ENCODE measurements at places on chromosomes 13 and 19.
A peak's percentile ranks its signal among the peaks of the same experiment; 100 is the strongest.

GRCh38 chr13:20702915-20703779 is at the start of gene IL17D:
Gene IL17D, plus strand, starts transcription at chr13:20703699. Its CDS starts 303 bp downstream, at chr13:20704002.
- peak within 1 kb of the TSS; percentile 65 for H3K4me3 ChIP-seq
- DNase-seq = peak; percentile 34
- peak within 1 kb of the TSS; percentile 13 for H3K27ac ChIP-seq
- H3K4me1 ChIP-seq = peaks cover 8% of the 10 kb centered on the region
- H3K36me3 ChIP-seq = no peaks in the 10 kb centered on the region

DNA sequence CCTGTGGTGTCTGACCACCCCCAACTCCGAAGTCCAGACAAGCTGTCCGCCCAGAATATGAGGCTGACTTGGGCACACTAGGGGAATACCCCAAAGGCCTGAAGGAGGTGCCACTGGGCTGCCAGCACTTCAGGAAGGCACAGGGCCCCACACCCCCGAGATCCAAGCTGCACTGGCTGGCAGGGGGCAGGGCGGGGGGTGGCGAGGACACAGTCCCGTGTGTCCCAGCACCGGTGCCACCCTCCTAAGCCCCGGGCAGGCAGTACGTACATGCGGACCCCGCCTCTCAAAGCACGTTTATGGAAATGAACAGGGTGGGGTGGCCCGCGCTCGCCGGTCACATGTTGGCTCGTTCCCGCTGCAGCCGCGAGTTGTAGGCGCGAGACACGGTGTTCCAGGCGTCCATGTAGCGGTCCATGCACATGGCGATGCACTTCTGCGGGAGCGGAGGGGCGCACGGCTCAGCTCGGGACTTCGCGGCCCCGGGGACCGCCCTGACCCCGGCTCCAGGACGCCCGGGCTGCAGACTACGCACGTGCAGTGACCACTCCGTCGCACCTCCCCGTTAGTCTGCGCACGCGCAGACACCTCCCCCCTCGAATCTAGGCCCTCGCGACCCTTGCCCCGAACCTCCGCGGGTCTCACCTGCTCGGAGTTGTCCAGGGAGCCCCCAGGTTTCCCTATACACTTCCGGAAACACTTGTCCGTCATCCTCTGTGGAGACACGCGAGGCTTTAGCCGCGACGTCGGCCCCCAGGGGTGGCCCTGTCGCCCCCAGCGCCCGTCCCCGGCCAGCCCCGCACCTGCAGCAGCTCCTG is 566 bp downstream of the TIMM13 start:
- H3K27me3 ChIP-seq = no peaks in the 10 kb centered on the region
- peak overlapping the region; percentile 91 for H3K27ac ChIP-seq
- peak overlapping the region; percentile 97 for H3K4me3 ChIP-seq
- DNase-seq = no peak

DNA sequence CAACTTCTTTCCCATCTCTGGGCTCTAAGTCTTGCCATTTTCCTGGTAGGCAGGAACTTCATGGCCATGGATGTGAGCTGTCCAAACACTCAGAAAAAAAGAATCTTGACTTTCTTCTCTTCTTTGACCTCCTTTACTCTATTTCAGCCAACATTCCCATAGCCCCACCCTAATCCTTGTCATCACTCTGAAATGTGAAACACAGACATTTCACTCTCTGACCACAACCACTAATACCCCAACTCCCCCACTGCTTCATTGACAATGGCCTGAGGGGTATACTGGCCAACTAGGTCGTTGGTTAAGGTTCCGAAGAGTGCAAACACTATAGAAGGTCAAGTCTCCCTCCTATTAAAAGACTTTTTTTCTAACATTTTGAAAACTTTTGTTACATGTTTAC is 4.7 kb upstream of the CYP2A13 start:
- H3K27ac ChIP-seq = no peak overlapping the region
- no peak overlapping the region for H3K4me3 ChIP-seq
- DNase-seq = no peak
- H3K36me3 ChIP-seq = no peaks in the 10 kb centered on the region
- H3K4me1 ChIP-seq = no peaks in the 10 kb centered on the region
- no peaks in the 10 kb centered on the region for H3K27me3 ChIP-seq

GRCh38 chr13:111973605-111974340 is 93.2 kb upstream of the SOX1 start:
- no peaks in the 10 kb centered on the region for H3K27me3 ChIP-seq
- H3K36me3 ChIP-seq = no peaks in the 10 kb centered on the region
- no peak overlapping the region for H3K27ac ChIP-seq
- no peaks in the 10 kb centered on the region for H3K4me1 ChIP-seq
- H3K4me3 ChIP-seq = no peak overlapping the region

- H3K27me3 ChIP-seq = no peaks in the 10 kb centered on the region
- H3K27ac ChIP-seq = no peak overlapping the region
- no peaks in the 10 kb centered on the region for H3K36me3 ChIP-seq
- H3K4me3 ChIP-seq = no peak overlapping the region
- DNase-seq = no peak
- no peaks in the 10 kb centered on the region for H3K4me1 ChIP-seq
Observed at GRCh38 chr13:112150352-112150751, 83.4 kb downstream of the SOX1 start.

DNA sequence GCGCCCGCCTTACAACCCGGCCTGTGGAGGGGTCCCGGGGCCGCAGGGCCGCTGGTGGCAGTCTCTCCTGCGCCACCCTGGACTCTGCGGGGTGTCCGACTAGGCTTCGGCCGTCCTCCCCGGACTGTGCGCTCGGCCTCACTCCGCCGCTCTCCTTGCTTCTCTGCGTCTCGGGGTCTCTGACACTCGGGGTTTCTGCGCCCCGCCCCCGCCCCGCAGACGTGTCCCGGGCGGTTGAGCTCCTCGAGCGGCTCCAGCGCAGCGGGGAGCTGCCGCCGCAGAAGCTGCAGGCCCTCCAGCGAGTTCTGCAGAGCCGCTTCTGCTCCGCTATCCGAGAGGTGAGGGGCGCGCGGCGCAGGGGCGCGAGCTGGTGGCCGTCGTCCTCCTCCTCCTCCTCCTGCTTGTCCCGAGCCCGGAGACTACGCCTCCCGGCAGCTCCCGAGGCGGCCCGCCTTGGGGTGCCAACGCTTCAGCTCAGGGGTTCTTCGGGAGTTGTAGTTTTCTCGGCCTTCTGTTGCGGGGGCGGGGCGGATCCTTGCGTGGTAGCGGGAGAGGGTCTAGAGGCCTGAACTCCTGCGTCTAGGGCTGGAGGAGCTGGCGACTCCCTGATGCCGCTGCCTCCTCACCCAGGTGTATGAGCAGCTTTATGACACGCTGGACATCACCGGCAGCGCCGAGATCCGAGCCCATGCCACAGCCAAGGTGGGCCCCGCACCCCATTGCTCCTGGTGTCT is 627 bp downstream of the LIN7B start:
- no peaks in the 10 kb centered on the region for H3K36me3 ChIP-seq
- DNase-seq = peak; percentile 53
- H3K4me1 ChIP-seq = peaks cover 15% of the 10 kb centered on the region
- H3K27ac ChIP-seq = peak overlapping the region; percentile 72

DNA sequence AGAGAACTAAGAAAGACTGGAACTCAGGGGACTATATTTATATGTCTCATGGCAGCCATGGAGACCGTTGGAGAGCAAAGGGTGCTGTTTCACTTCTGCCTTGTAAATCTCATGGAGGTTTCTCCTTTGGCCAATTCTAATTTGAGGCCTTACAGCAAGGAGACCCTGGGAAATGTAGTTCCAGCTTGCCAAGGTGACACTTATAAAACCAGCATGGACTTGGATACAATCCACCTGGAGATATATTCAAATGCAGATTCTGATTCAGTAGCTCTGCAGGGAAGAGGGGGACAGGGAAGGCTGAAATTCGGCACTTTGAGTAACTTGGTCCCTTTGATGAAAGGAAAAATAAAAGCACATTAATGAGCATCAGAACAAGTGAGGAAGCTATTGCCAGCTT is 90.0 kb downstream of the OXGR1 start:
- no peaks in the 10 kb centered on the region for H3K36me3 ChIP-seq
- no peak overlapping the region for H3K27ac ChIP-seq
- no peaks in the 10 kb centered on the region for H3K27me3 ChIP-seq
- H3K4me1 ChIP-seq = no peaks in the 10 kb centered on the region
- no peak overlapping the region for H3K4me3 ChIP-seq

DNA sequence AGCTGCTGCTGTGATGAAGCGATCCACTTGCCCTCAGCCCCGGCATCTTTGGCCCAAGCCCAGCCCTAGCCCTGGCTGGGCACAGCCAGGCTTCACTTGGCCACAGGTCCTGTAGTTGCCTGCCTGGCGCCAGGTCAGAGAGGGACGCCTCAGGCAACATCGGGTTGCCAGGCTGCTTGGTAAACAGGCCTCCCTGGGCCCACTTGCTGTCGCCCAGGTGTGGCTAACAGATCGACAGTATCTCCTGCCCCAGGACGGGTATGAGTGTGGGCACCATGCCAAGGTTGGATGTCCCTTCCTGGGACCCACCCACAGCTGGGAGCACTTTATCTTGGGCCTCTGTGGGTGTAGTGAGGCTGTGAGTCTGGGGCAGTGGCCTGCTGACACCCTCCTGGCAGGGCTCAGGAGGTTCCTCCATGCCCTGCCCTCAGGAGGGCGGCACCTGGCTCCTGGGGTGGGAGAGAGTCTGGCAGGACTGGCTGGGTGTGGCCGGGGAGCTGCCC is 27.8 kb downstream of the CARM1 start:
- no peak overlapping the region for H3K27ac ChIP-seq
- H3K4me3 ChIP-seq = no peak overlapping the region
- H3K27me3 ChIP-seq = no peaks in the 10 kb centered on the region
- no peaks in the 10 kb centered on the region for H3K4me1 ChIP-seq
- no peaks in the 10 kb centered on the region for H3K36me3 ChIP-seq

DNA sequence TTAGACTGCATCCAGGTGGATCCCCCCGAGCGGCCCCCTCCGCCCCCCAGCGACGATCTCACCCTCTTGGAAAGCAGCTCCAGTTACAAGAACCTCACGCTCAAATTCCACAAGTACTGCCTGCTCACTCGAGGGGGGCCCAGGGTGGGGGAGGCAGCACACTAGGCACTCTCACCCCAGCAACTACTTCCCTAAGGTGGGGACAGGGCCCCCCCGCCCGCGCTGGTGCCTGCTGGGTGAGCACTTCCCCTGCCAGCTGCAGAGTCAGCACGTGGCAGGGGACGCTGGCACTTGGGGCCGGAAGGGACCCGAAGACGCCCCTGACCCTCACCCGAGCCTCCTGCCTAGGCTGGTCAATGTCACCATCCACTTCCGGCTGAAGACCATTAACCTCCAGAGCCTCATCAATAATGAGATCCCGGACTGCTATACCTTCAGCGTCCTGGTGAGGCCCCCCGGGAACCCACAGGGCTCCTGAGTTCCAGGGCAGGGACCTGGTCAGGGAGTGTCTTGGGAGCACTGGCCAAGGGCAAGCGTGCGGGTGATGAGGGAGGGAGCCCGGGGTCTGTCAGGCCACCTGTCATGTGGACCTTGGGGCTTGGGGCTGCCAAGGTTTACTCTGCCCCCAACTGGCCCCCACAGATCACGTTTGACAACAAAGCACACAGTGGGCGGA is 5.2 kb downstream of the MCOLN1 start:
- no peak overlapping the region for H3K4me3 ChIP-seq
- DNase-seq = no peak
- peaks cover 5% of the 10 kb centered on the region for H3K4me1 ChIP-seq
- H3K27me3 ChIP-seq = no peaks in the 10 kb centered on the region

- H3K36me3 ChIP-seq = no peaks in the 10 kb centered on the region
- H3K4me1 ChIP-seq = no peaks in the 10 kb centered on the region
- H3K4me3 ChIP-seq = no peak overlapping the region
Observed at GRCh38 chr13:51926528-51926885, 64.7 kb downstream of the CCDC70 start.

DNA sequence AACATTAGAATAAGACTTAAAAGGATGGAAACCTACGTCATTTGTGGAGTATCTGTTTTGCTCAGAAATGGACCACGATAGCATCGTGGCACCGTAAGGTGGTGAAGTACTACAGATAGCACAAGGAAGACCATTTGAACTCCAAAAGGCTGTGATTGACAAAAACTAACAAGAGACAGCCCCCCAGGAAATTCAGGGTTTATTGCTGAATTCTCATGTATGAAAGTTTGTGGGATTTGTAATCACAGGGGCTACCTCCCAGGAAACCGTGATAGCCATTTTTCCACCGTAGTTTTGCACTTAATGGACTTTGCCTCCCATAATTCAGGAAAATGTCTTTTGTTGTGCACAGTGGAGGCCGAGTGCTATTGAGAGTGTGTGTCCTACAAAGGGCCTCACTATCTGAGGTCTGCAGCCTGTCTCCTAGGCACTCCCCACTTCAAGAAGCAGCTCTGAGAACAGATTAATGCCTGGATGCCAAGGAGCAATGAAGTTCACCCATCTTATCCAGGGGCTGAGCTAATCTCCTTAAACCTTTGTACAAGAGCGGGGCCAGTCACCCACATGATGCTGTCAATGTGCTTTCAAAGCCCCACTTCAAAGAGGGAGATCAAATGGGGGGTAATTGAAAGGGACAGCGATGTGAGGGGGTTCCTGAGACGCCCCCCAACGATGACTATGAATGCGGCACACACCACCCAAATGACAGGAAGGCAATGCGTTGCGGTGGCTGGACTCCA is 182.6 kb downstream of the COL4A1 start:
- no peak for DNase-seq
- no peaks in the 10 kb centered on the region for H3K27me3 ChIP-seq
- H3K4me1 ChIP-seq = no peaks in the 10 kb centered on the region

- DNase-seq = no peak
- H3K27me3 ChIP-seq = no peaks in the 10 kb centered on the region
- H3K4me1 ChIP-seq = peaks cover 10% of the 10 kb centered on the region
Observed at GRCh38 chr19:14091813-14092462, 1.4 kb upstream of the SAMD1 start.

DNA sequence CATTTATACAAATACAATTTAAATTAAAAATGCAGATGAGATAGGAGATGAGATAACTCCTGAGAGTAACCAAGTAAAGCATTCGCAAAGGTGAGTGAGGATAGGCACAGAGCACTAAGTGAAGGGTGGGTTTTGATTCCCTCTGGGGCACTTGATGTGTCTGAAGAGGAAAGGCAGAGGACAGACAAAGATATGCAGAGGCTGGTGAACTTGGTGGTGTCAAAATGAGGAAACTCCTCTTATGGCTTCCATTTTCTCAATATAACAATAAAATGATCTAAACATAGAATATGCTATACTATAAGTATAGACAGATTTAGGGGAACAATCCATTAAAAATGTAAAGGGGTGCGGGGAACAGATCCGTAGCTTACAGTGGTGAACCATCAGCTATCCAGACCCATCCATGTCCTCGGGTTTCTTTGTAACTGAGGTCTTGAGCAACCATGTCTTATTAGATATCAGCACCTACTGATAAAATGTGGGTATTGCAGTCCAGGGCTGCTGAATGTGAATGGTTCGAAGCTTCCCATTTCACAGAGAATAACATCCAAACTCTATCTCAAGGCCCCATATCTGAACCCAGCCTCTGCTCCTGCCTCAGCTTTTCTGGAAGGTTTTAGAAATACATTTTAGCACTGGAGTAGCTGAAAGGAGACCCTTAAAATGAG is 73.9 kb upstream of the SLC10A2 start:
- no peaks in the 10 kb centered on the region for H3K36me3 ChIP-seq
- no peaks in the 10 kb centered on the region for H3K4me1 ChIP-seq
- no peak overlapping the region for H3K4me3 ChIP-seq
- no peaks in the 10 kb centered on the region for H3K27me3 ChIP-seq

DNA sequence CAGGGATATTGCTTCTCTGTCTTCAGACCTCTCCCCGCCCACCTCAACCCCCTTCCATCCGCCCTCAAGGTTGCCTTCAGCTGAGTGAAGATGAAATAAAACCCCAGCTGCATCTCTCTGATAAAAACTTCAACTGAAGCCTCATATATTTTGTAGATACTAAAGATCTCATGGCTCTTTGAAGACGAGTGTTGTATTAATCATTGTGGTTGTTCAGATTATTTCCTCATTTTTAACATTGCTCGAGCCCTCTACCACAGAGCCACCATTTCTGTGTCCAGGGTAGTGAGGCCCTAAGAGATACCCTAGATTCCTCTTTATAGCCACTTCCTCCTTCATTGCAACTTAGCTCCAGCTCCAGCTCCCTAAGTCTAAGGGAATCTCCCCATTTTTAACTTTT is 312.8 kb upstream of the ZNF507 start:
- H3K27ac ChIP-seq = no peak overlapping the region
- DNase-seq = no peak
- H3K36me3 ChIP-seq = no peaks in the 10 kb centered on the region
- no peaks in the 10 kb centered on the region for H3K4me1 ChIP-seq
- H3K27me3 ChIP-seq = no peaks in the 10 kb centered on the region

Measured in naive thymus-derived CD4-positive, alpha-beta T cell (primary cell).